Activated CD8-positive, alpha-beta memory T cell treated with anti-CD3 and anti-CD28 coated beads for 4 hours (primary cell): ENCODE measurements at places on chromosomes 7 and 10.

DNA sequence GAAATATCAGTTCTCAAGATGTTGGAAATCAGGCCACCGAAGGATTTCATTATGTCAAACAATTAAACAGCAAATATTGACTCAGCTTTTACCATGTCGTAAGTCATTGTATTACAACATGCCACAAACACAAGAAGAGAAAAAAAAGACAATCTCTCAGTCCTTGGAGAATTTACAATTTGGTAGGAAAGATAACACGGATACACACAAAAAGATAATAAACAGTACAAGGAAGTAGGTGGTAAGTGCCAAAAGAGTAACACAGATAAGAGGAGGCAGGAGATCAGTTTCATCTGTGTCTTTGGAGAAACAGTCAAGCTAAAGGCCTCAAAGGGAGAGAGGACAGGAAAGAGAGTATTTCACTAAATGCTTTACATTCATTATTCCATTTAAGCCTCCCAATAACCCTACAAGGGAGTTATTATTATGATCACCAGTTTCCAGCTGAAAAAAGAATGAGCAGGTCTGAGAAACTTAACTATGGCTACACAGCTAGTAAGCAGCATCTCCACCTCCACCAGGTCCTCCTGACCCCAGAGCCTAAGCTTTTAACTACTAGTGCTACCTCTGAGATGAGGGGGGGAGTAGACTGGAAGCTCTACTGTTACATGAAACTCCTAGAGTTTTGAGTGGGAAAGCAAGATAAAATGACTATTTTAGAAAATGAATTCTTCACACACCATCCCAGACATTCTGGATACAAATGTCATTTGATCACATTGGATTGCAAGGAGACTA is 13.9 kb upstream of the DNAJC1 start:
- DNase-seq = no peak

DNA sequence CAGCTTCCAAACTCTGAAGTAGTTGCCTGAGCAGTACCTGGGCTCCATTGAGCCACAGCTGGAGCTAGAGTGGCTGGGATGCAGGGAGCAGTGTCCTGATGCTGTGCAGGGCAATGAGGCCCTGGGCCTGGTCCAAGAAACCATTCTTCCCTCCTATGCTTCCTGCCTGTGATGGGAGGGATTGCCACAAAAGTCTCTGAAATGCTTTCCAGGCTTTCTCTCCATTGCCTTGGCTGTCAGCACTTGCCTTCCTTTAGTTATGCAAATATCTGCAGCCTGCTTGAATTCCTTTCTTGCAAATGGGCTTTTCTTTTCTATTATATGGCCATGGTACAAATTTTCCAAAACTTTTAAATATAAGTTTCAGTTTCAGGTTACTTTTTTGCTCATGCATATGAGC is 972.2 kb upstream of the MBL2 start:
- DNase-seq = no peak

- no peak for DNase-seq
Measured at GRCh38 chr7:44433255-44434022, 57.0 kb downstream of the NUDCD3 start.

DNA sequence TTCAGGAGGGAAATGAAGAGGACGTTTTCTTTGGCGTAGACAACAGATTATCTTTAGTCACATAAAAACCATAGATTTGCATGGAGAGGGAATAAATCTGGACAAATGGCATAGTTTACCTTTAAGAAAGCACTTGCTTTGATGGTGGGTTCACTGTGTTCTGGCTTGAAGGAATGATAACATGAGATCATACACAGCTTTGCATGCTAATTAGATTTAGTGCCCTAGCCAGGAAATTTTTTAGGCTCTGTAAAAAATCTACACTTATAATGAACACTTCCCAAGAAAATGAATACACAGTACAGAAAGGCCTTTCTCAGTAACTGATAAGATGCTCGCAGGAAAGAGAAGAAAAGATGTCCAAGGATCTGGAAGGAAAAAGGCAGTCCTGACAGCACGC is 218.2 kb upstream of the AOAH start:
- no peak for DNase-seq

- DNase-seq = no peak
Measured at GRCh38 chr10:12187321-12187905, 8.3 kb downstream of the NUDT5 start.

- no peak for DNase-seq
Measured at GRCh38 chr7:100476903-100477870, 1.8 kb downstream of the TSC22D4 start.

DNA sequence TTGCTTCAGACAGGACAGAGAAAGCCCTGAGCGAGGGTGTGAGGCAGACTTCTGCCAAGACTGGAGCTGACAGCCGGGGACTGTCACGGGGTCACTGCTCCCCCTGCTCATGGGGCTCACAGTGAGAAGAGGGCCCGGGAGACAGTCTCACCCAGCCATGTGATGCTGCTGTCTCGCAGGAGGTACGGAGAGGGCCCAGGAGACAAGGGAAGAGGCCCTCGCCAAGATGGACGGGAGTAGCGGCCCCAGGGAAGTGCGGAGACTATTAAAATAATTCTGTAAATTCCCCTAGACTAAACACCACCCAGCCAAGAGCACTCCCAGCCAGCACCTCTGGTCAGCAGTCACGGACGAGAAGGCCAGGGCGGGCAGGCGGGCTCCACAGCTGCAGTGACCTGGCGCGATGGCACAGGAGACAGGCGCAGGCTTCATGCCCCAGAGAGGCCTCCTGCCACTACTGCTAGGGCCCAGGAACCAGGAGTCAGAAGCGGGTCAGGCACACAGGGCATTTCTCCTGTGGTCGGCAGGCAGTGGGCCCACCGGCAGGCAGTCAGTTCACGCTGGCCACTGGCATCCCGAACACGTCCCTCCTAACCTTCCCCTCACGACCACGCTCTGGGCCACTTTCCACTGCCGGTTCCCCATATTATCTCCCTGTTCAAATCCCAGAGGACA is 24.1 kb downstream of the WDR86 start:
- DNase-seq = no peak

DNA sequence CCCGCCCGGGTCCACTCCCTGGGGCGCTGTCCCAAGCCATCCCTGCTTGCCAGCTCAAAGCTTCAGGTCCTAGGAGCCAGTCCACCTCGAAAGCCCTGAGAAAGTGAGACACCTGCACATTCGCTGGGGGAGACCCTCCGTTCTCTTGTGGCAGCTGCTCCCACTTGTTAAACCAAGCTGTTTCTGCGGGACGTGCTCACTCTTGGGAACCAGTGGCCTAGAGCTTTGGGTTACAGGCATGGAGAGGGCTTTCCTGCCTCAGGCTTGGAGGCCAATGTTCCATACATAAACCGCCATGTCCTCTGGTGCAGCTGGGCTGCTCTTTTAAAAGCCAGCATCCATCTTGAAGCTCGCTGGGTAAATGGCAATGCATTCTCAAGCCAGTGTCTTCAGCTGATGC is 19.9 kb upstream of the TTYH3 start:
- no peak for DNase-seq

DNA sequence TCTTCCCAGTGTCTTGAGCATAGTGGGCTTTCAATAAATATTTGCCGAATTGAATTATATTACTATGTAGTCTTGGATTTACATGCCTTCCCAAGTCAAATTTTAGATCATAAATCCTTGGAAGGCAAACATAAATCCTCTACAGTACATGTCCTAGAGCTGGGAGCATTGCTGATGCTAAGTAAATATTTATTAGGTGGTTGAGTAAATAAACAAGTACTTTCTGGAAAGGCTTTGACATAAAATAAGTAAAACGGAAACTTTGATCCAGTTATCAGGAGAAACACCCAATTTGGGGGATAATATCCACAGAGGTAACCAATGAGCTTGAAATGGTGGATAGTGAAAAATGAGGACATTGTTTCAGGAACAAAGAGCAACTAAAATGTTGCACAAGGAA is 162.8 kb upstream of the SVIL start:
- DNase-seq = no peak

- no peak for DNase-seq
Measured at GRCh38 chr7:90597563-90598253, 1.6 kb downstream of the CDK14 start.

GRCh38 chr10:48820699-48821098 is 118.9 kb downstream of the LRRC18 start:
- no peak for DNase-seq

- no peak for DNase-seq
Measured at GRCh38 chr7:117841611-117842010, 31.6 kb downstream of the CTTNBP2 start.
